Right renal pelvis (tissue), 4 donors: ENCODE measurements at places on chromosomes 13 and 19. TPM values are rescaled to one million over a fixed set of nuclear protein-coding genes. Genes with fewer than 3 reads are reported as not detected.

- no peak for DNase-seq
Observed at GRCh38 chr13:114263578-114263977, 17.8 kb upstream of the UPF3A start.

The IGFL2 gene
- not detected for polyA plus RNA-seq

The FBN3 gene
- 31.4 TPM for polyA plus RNA-seq

DNA sequence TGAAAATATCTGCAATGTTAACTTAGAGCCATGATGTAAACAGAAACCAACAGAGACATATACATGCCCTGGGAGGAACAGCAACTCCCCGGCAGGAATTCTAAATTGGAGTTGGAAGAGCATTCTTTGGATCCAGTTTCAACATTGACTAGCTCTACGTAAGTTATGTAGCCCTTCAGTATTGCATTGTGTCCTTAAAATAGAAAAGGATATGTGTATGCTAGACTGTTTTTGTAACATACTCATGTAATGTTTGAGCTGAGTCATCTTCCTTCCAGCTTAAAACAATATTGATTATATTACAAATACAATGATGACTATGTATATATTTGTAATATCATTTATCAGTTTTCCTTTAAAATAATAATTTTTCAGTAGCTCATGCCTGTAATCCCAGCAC is 1422.2 kb upstream of the PCDH20 start:
- DNase-seq: no peak

- DNase-seq: no peak
Observed at GRCh38 chr19:1468274-1468820, 10.7 kb downstream of the C19orf25 start.

GRCh38 chr13:52450012-52450792 is at the start of gene VPS36:
Gene VPS36, minus strand, starts transcription at chr13:52450634. Its CDS starts 40 bp downstream, at chr13:52450594.
- peak; percentile 95 for DNase-seq

DNA sequence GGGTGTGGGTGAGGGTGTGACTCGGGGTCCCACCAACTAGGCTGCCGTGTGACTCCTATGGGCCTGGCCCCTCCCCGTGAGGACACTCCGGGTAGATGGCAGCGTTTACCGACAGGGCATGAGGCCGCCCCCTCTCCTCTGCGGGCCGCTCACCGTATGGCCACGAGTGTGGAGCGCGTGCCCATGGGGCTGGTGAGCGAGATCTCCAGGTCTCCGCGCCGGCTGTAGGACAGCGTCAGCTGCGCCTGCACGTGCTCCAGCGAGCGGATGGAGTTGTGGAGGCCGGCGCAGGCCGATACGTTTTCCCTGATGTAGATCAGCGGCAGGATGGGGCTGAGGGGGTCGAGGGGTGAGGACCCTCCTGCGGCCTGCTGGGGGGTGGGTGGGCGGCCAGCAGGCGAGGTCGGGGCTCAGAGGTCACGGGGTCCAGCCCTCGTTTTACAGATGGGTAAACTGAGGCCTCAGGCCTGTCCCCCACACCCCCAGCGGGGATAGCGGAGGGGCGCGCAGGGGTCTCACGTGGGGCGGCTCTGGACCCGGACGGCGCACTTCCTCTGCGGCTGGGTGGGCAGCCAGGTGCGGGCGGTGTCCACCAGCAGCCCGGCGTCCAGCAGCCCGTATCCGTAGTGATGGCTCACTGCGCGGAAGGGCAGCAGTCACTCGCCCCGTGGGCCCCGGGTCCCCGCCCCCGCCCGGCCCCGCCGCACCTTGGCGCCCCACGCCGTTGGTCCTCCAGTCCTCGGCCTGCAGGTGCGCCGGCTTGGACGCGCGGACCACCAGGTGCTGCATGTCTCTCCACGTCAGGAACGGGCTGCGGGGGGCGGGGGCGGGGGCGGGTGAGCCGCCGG is 4.3 kb upstream of the C19orf25 start:
- DNase-seq: no peak
